ENCODE measurements at places on chromosomes 12 and 14. TPM values are rescaled to one million over a fixed set of nuclear protein-coding genes. Genes with fewer than 3 reads are reported as not detected.

PYGL gene
- total RNA-seq: 28.5 TPM

ALG10B gene
- total RNA-seq: 7.4 TPM

PTPRO gene
- 1.5 TPM for total RNA-seq

ACSM4 gene
- total RNA-seq: not detected

RPS6KL1 gene
- 9.7 TPM for total RNA-seq

- peak; percentile 19 for DNase-seq
Observed at GRCh38 chr12:67541625-67541991, 106.9 kb upstream of the DYRK2 start.

- no peak for DNase-seq
Observed at GRCh38 chr12:58143498-58143995, 202.2 kb downstream of the ATP23 start.

GRCh38 chr12:102876883-102877282 is 40.2 kb downstream of the PAH start:
- no peak for DNase-seq

GRCh38 chr12:43180242-43180641 is 371.8 kb downstream of the ADAMTS20 start:
- no peak for DNase-seq

DNA sequence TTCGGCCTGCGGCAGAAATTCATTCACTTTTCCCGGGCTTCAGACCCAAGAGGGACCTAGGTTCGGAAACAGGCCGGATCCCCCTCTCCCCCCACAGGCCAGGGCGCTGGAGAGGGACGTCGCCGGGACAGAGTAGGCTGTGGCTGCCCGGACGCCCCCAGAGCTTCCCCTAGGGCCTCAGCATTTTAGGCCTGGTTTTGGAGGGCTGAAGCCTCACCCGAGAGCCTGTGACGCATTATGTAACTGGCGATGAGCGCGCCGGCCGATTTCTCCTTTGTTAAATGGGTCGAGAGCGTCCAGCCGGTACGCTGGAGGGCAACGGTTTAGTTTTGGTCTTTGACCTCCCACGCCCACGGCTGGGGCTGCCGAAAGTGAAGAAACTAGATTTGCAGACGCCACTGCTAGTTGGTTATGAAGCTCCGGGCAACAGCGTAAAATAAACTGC is 657 bp downstream of the PEBP1 start:
- DNase-seq: no peak

DNA sequence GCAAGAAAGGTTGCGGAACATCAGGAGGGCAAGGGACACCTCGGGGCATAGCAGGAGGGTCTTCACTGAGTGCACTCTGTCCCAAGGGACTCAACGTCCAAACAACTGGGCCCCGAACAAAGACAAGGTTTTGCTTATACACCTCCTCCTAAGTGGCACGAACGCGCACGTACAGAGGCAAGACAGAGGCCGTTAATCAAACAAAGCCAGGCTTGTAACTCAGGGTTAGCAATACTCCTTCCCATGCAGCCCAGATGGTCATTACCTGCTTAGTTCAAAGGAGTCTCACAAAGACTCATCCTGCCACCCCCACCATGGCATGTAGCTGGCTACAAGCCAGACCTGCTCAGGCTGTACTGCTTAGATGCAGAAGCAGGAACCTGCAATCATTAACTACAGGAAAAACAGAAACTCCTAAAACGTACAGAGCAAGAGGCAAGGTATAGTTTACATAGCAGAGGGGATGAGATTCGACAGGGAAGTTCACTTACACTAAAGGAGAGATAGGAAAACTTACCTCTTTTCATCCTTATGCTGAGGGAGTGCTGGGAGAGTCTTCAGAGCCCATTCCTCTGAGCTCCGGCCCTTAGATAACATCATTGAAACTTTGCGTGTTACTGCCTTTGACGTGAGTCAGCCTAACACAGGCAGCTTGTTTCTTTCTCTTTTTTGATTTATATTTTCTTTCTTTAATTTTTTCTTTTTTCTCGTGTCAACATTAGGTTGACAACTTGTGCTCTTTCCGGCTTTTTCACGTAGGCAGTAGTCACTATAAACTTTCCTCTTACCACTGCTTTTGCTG is 1319.1 kb downstream of the TMEM121 start:
- DNase-seq: no peak

DNA sequence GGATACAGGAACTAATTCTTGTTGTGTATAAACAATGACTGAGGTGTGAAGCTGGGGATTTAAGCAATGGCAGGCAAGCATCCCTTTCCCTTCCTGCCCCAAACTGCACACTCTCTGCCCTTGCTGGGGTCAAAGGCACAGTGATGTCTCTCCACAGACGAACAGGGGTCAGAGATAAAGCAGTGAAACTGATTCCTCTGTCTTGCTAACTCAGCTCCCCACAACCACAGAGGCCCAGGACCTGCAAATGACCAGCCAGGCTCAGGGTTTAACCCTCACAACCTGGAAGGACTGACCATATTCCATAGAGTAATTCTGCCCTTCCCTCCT is 67.2 kb downstream of the CCDC88C start:
- no peak for DNase-seq

- no peak for DNase-seq
Observed at GRCh38 chr12:50625029-50625925, 120.5 kb downstream of the DIP2B start.

DNA sequence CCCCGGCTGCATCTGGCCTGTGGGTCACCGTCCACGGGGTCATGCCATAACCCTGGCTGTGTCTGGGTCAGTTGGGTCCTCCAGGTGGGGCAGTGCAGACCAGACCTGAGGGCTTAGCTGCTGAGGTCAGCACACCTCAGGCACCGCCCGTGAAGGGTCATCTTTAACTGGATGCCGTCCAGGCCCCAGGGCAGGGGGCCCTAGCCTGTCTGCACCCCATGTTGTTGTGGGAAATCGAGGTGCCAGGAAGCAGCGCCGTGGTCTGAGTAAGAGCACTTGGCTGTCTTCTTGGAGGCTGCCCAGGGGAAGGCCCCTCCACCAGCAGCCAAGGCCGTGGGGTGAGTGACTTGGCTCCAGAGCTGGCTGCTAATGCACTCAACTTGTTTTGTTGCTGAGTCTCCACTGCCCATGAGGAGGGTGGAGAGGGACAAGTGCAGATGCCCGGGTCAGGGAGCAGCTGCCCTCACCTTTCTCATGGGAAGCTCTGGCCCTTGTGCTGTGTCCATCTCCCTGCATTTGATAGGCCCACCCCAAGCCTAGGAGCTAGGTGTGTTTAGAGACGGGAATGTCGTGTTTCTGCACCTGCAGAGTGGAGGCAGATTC is 317.2 kb downstream of the TMEM121 start:
- DNase-seq: no peak

GRCh38 chr12:131850856-131851559 is 22.8 kb downstream of the MMP17 start:
- no peak for DNase-seq

GRCh38 chr12:118429688-118430383 is 53.5 kb downstream of the SUDS3 start:
- DNase-seq: no peak

DNA sequence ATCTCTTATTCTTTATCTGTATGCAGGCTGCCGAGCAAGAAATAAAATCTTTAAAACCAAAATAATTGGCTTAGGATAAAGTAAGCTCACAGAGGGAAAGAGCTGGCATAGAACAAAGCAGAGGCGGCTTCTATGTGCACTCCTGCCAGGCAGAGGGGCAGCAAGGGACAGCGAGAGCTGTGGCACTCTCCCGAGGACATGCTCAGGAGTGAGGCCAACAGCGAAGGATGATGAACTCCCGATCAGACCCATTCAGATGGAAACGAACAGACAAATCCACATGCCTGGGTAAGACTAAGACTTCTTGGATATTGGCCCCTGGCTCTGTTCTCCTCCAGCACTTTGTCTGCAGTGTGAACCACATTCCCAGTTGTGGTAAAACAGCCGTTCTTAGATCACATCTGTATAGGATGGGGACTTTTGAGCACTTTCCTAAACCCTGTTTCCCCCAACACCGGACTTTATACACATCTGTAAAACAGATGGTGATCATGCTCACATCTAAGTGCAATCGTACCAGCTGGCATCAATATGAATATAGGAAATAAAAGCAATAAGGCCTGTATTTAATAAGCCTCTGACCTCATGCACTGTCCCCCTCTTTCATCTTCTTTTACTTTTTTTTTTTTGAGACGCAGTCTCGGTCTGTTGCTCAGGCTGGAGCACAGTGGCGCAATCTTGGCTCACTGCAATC is 134.1 kb downstream of the PPM1H start:
- no peak for DNase-seq

DNA sequence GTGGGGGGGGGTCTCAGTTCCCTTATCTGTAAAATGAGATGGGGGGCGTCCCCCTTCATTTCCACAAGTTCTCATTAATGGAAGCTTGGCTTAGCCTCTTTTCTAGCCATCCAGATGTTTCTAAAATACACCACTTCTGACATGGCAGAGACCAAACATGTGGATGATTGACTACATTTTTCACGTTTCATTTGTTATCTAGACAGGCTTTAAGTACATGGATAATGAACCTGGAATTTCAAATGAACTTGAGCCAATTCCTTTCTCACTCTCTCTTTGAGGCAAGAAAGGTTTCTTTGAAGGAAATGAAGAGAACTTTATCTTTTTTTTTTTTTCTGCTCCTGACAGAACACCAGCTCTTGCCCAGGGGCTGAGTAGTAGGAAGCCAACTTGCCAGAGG is 39.1 kb downstream of the CCDC60 start:
- no peak for DNase-seq

DNA sequence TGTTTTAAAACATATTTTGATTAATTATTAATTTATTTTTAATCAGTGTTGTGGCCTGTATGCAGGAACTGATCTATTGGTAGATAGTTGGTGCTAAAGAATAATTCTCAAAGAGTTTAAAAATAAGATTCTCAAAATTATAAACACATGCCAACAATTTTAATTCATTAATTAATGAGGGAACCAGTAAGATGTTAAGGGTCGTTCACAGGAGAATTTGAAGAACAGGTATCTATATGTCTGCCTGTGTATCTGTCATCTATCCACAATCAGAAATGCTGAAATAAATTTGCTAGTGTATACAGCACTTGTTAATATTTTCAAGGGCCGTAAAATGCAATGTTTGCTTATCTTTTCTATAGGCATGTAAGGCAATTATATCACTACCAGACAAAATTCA is 18.4 kb downstream of the DAAM1 start:
- DNase-seq: no peak

DNA sequence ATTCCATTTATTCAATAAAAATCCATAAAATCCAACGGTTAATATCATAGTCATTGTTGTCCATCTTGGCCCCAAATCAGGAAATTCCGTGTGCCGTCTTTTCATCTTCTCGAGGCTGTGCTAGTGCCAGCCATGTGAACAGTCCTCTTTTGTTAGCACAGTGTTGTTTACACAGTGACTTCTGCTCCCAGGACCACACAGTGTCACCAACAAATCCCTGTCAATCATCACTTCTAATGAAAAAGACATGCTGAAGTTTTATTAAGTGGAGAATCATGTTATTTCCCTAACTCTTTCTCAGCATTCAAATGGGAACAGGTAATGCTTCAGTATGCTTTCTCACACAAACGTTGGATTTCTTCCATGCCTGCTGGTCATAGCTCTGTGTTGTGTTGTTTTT is 1.9 kb upstream of the SLCO1A2 start:
- DNase-seq: no peak

- no peak for DNase-seq
Observed at GRCh38 chr12:99387661-99388060, 259.9 kb upstream of the GARIN6 start.

- DNase-seq: no peak
Observed at GRCh38 chr12:111024205-111024801, 103.9 kb upstream of the MYL2 start.

DNA sequence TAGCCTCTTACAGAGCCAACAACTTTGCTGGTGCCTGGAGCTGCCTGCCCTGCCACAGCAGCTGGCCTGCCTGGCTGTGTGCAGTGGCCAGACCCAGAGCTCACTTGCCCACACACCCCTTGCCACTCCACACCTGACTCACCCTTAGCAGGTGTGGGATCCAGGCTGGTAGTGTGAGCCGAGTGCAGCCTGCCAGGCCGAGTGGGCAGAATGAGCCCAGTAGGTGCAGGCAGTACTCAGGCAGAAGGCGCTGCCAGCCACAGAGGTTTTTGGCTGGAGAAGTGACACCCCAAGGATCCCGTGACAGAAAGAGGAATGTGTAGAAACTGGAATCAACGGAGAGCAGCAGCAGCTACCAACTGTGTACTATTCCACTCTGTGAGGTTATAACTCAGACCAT is 29.8 kb upstream of the PYGL start:
- no peak for DNase-seq

GRCh38 chr14:70073924-70074566 is 114.7 kb downstream of the SLC8A3 start:
- no peak for DNase-seq

DNA sequence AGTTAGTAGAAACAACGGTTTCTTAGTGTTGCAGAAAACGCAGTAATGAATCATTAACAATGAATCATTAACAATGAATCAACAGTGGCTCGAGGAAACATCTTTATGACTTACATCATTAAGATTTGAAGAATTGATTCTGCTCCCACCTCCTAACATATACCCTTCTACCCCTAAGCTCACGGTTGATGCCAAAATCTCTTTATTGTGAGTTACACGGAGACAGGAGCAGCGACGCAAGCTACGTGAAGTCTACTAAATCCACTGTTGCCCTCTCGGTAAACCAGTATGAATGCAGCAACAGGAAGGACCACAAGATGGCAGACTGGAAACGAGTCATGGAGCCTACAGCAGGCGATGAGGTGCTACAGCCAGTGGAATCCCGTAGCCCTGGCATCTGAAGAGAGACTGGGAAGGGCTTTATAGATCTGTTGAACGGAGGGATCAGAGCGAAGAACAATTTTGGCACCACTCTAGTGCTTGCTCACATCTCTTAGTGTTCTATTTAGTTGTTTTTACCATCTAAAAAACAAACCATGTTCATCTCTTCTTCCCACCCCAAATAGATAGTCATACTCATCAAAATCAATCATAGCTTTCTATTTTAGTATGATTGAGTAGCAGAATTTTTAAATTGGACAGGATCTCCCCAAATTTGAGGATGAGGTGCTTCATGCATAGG is 332.7 kb downstream of the DUSP6 start:
- DNase-seq: no peak

DNA sequence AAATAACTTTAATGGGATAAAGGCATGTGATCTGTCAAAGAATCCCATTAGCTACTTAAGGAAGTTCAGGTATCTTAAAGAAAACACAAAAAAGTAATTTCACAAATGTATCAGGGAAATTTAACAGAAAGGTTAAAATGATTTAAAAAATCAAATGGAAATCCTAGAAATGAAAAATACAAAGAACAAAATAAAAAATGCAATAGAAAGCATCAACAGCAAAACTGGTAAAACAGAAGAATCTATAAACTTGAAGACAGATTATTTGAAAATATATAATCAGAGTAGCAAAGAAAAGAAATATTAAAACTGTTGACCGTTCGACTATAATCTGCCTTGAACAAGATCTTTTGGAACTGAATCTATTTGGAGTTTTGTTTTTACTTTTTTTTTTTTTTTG is 279.4 kb upstream of the SYT1 start:
- DNase-seq: no peak
